ENCODE measurements at places on chromosomes 7 and 10.

DNA sequence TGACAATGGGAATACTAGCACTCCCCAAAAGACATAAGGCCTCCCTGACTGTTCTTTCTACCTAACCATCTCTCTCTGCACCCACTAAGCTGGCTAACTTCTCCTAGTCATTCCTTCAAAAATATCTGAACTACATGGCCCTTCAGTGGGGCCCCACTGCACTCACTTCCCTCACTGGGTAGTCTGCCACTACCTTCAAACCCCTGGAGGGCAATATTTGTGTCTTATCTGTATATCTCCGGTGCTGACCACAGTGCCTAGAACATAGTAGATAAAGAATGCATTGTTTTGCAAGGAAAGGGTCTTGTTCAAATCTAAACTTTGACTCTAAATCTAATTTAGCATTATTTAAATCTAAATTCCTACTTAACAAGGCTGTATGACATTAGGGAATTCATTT, 44.3 kb downstream of the CACUL1 start:
- no peak for DNase-seq

DNA sequence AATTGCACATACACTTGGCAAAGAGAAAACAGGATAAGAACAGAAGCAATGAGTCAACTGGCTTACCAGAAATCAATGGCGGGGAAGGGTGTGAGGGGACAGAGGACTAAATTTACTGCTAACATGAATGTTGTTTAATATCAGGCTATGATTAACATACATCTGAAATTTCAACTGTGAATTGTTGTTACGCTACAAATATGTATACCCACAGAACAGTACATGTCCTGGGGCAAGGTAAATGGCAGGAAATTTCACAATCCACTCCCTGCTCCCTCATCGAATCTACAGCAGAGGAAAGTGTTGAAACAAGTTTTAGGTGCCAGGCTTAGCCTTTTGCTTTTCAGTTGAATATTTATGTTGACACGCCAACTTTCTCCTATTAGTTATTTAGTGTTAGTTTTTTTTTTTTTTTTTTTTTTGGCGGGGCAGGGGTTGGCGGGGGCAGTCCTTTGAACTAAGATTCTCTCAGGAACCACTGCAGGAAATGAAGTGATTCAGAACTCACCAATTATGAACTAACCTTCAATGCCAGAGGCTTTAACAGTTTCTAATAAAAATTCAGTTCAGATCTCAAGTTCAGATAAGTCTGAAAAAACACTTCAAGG, 99.0 kb downstream of the UBE2H start:
- peak; percentile 91 for DNase-seq

- DNase-seq = no peak
Measured at GRCh38 chr7:1160670-1161021, 650 bp upstream of the ZFAND2A start.

- no peak for DNase-seq
Measured at GRCh38 chr10:35307297-35307696, 29.0 kb upstream of the CCNY start.

GRCh38 chr10:19930936-19931893, 115.0 kb downstream of the PLXDC2 start:
- DNase-seq = no peak

DNA sequence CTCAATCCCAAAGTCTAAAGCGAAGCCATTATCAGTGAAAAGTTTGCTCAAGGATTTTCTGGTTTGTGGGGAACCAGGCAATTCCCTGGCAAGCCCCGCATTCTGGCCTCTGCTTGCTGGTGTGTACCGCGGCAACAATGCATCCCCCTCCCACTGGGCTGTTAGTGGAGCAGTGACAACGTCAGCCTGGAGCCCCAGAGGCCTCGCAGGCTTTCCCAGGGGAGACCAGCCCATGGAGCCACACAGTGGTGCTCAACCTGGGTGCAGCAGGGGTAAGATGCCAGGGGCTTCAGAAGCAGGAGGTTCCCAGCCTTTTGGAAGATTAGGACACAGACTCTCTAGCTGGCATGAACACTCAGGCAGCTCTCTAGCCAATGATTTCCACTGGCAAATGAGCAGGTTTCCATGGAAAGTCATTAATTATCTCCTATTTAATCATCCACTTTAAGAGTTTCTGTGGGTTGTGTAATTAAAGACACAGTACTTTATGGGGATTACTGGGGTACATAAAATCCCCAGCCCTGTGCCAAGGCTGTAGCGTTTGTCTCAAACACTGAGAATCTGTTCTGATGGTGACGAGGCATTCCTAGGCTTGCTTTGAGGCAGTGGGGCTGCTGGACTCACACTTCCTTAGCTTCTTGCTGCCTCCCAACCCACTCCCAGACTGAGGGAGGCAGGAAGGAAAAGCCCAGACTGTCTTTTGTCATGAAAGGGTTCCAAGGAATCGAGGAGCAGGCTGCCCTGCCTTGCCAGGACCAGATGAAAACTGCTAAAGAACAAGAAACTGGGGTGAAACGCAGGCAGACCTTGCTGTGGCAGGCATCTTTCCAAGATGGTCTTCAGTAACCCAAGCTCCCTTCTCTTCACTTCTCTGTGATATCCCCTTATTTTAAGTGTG, 411.9 kb upstream of the SHH start:
- DNase-seq = no peak

GRCh38 chr10:43407148-43407575, 1.8 kb downstream of the HNRNPF start:
- no peak for DNase-seq

- DNase-seq = peak; percentile 70
Measured at GRCh38 chr10:102399217-102400021, 3.9 kb downstream of the NFKB2 start.

- no peak for DNase-seq
Measured at GRCh38 chr7:157671358-157672255, 334.8 kb downstream of the DNAJB6 start.

GRCh38 chr10:4262449-4262848, 477.4 kb upstream of the KLF6 start:
- DNase-seq = no peak

DNA sequence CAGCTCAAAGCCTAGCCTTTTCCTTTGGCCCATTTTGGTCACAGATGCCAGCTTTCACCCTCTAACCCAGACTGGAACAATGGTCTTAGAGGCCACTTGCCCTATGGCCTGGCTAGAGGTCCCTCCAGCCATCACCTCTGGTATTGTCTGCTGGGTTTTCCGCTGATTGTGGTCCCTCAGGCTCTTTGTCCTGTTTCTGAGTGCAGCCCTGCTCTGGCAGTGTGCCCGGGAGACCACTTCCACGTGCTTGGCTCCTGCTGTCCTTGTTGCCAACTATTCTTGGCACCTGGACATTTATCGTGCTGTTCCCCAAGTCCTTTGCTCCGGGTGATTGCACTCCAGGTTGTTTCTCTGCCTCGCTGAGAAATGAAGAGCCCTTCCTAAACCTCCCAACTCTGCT, 53.3 kb upstream of the FAM180A start:
- no peak for DNase-seq

DNA sequence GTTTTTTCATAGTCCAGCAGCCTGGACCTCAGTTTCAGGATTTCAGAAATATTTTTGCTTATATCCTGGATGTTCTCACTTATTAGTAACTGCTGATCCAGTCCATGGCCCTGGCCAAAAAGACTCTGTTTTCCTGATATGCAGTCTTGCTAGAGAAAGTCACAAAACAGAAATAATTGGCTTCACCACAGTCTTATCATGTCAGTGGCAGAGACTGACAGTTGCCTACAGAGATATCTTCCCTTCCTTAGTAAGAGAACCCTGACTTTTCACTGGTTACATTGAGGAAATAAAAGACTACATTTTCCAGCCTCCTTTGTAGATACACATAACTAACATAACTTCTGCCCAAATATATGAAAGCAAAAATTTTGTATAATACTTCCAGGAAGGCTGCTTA, 56.6 kb downstream of the AHR start:
- no peak for DNase-seq

Data from AML-193 (cell line).